Activated T-helper 2 cell treated with anti-CD3 and anti-CD28 coated beads, Interferon-gamma antibody, Interleukin-2, Interleukin-4, amounts not matched to agents 10 μg/mL and 5 μg/mL and 100 μg/mL, durations not matched to agents 14 hours and 24 hours and 36 hours (primary cell): ENCODE measurements at places on chromosomes 6 and 20. TPM values are rescaled to one million over a fixed set of nuclear protein-coding genes. Genes with fewer than 3 reads are reported as not detected.

GRCh38 chr20:16759181-16759563 lies 11.0 kb downstream of the OTOR start:
- H3K4me1 ChIP-seq = peaks cover 8% of the 10 kb centered on the region
- H3K27me3 ChIP-seq = peaks cover 25% of the 10 kb centered on the region
- no peaks in the 10 kb centered on the region for H3K36me3 ChIP-seq
- no peak overlapping the region for H3K27ac ChIP-seq

GRCh38 chr6:23754197-23754596 lies 371.8 kb upstream of the NRSN1 start:
- no peak for DNase-seq
- H3K4me3 ChIP-seq = no peak overlapping the region
- H3K4me1 ChIP-seq = no peaks in the 10 kb centered on the region
- H3K27me3 ChIP-seq = no peaks in the 10 kb centered on the region

DNA sequence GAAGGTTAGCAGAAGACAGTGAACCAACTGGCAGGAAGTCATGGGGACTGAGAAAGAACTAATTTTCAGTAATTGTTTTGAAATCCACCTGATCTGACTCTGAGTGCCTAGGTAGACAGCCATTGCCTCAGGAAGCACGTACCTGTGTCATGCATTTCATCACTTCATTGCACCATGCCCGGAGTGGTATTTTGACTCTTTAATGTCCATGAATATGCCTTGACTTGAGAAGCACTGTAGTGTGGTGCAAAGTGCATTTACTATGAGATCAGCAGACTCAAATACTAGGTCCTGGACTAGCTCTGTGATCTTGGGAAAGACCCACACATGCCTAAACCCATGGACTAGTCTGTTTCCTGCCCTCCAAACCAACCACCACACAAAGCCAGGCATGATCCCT lies 370.9 kb upstream of the MARCKS start:
- H3K36me3 ChIP-seq = no peaks in the 10 kb centered on the region
- no peak overlapping the region for H3K4me3 ChIP-seq
- H3K27ac ChIP-seq = no peak overlapping the region
- H3K4me1 ChIP-seq = no peaks in the 10 kb centered on the region
- H3K27me3 ChIP-seq = no peaks in the 10 kb centered on the region
- no peak for DNase-seq

Gene DSN1
- 24.0 and 28.6 TPM in 2 replicates for total RNA-seq

Gene C6orf118
- total RNA-seq = not detected in 2 replicates

Gene DLK2
- 2.1 and 2.5 TPM in 2 replicates for total RNA-seq

- H3K4me3 ChIP-seq = no peak overlapping the region
- no peaks in the 10 kb centered on the region for H3K36me3 ChIP-seq
- H3K27me3 ChIP-seq = peaks cover 2% of the 10 kb centered on the region
- no peak overlapping the region for H3K27ac ChIP-seq
- DNase-seq = no peak
Measured at GRCh38 chr6:169145991-169146501, 107.6 kb downstream of the THBS2 start.

Gene VGLL2
- total RNA-seq = not detected in 2 replicates

Gene ULBP3
- total RNA-seq = 0.52 and 0.53 TPM in 2 replicates

Gene SLC17A9
- total RNA-seq = 20.2 and 21.4 TPM in 2 replicates
